ENCODE measurements at places on chromosomes 11 and 22.
A peak's percentile ranks its signal among the peaks of the same experiment; 100 is the strongest.

- no peak for DNase-seq
Observed at GRCh38 chr22:19788661-19789225, 28.2 kb downstream of the TBX1 start.

GRCh38 chr22:26889802-26890201 is 232.4 kb downstream of the MIAT start:
- DNase-seq, result no peak

- no peak for DNase-seq
Observed at GRCh38 chr11:61609000-61609979, 28.4 kb upstream of the SYT7 start.

GRCh38 chr11:75182664-75183063 is 31.8 kb downstream of the SLCO2B1 start:
- DNase-seq, result no peak

- DNase-seq, result no peak
Observed at GRCh38 chr11:118547132-118547531, 16.1 kb downstream of the TMEM25 start.

- no peak for DNase-seq
Observed at GRCh38 chr11:29432719-29433325, 584.0 kb downstream of the KCNA4 start.

- no peak for DNase-seq
Observed at GRCh38 chr11:5277807-5278382, 8.2 kb upstream of the HBE1 start.

DNA sequence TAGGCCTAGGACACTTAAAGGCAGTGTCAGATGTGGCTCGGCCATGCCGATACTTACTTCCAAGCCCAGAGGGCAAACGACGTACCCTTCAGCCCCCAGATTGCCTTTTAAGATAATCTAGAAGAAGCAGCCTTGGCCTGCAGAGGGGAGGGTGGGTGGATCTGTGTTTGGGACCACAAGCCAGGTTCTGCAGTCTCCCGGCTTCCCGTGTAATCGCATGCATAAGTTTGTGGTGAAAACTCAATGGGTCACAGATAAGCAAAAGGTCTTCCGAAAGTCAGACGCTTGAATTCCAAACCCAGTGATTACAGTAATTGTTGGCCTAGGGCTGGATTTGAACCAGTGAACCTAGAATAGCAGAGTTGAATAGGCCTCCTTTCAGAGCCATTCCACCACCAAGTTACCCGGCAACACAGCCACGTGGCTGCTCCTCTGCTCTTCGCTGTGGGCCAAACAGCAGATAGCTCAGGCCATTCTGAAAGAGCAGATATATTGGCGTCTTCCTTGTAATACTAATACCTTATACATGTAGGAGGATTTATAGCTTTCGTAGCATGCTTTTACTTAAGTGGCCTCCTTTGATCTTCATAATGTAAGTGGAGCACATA is 170.8 kb upstream of the CADM1 start:
- DNase-seq, result no peak

- DNase-seq, result no peak
Observed at GRCh38 chr11:122168218-122168617, 52.2 kb upstream of the BLID start.

DNA sequence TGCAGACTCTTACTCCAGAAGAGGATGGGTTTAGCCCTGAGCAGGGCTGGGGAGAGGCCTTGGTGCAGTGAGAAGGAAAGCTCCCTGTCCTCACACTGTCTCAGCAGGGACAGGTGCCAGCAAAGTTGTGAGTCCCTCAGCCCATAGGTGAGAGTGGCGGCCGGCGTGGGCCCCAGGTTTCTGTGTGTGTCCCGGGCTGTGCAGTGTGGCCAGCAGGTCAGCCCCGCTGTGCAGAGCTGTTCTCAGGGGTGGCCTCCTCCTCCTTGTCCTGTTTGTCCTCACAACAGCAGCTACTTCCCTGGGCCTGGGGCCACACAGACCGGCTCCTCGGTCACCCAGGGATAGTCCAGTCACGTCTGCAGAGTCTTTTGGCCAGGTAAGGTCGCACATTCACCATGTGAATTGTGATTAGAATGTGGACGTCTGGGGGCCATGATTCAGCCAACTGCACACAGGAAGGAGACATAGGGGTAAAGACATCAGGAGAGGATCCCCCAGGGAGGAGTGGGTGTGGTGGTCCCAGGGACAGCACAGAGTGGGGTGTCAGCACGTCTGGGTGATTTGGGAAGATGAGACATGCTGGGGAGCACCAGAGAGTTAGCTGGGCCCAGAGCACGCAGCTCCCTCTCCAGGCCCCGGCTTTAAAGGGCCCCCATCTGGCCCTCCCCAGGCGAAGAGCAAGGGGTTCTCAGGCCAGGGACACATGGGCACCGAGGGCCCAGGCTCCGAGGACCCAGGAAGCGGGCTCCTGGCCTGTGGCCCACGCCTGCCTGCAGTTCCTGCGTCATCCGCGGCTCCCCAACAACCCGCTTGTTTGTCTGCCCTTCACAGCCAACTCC is 81.6 kb downstream of the MYEOV start:
- no peak for DNase-seq

DNA sequence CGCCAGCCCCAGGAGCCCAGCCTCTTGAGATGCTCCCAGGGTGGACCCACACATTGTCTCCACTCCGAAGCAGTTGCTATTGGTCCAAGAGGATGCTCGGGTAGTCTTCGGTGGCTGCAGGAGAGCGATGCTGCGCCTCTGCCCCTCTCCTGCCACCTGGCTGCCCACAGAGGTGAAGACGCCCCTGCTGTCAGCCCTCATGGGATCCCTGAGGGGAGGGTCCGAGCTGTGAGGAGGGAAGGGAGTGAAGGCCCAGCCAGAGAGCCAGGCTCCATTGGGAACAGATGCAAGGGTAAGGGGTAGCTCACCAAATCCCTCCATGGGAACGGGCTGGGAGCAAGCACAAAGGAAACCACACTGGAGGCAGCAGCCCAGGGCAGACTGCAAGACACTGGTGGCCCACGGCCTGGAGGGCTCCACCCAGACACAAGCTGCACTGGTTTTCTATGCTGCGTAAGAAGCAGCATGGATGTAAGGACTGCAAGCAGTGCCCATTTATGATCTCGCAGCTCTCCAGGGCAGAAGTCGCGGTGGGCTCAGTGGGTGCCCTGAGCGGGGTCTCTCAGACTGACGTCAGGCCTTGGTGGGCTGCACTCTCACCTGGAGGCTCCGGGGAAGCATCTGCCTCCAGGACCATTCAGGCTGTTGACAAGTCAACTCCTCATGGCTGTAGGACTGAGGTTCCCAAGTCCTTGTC is 15.7 kb downstream of the TSPAN32 start:
- no peak for DNase-seq

DNA sequence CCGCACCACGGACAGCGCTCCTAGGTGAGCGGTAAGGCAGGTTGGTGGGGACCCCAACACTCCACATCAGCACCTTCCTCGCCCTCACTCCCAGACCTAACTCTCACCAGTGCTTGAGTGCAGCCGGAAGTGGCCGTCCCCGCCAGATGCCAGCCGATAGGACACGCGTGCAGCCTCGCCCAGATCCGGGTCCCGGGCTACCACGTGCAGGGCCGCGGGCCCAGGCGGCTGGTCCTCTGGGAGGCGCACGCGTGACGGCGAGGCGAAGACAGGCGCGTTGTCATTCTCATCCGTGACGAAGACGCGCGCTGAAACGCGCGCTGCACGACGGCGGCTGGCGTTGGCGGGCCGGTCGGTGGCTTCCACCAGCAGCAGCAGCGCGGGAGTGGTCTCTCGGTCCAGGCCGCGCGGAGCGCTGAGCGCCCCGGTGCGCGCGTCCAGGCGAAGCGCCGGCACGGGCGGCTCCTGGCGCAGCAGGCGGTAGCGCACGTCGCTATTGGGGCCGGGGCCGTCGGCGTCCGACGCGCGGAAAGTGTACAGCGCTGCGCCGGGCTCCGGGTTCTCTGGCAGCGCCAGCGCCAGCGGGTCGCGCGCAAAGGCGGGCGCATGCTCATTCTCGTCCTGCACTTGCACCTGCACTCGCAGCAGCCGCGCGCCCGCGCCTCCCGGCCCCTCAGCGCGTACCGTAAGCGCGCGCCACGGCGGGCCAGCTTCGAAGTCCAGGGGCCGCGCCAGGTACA is 10.8 kb upstream of the TPP1 start:
- DNase-seq, result no peak

- no peak for DNase-seq
Observed at GRCh38 chr11:130498181-130498580, 49.7 kb downstream of the ADAMTS15 start.

DNA sequence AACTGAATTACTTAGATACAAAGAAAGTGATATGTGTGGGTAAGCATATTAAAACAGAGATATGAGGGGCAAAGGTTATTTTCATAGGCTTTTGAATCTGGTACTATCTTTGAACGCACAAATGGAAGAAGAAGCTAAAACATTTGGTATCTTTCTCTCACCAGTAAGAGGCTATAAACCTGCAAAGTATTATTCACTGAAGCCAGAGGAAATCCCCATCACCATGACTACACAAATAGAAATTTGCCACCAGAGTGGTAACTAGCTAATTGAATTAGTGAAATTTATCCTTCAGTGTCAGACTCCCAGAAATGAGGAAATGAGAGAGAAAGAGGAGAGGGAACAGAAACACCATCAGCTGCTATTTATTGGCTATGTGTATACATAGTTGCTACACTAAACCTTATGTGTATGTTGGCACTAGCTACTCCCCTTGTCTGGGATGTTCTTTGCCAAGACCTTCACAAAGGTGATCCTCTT is 503.4 kb downstream of the DLG2 start:
- peak; percentile 64 for DNase-seq

- no peak for DNase-seq
Observed at GRCh38 chr22:50671641-50672040, 982 bp upstream of the SHANK3 start.

GRCh38 chr22:37457093-37457893 is 28.9 kb downstream of the MFNG start:
- peak; percentile 84 for DNase-seq

- no peak for DNase-seq
Observed at GRCh38 chr22:44276041-44276440, 36.7 kb downstream of the SHISAL1 start.

GRCh38 chr22:42717197-42717928 is 3.3 kb downstream of the A4GALT start:
- no peak for DNase-seq

- no peak for DNase-seq
Observed at GRCh38 chr11:36818410-36818809, 220.4 kb upstream of the RAG2 start.

DNA sequence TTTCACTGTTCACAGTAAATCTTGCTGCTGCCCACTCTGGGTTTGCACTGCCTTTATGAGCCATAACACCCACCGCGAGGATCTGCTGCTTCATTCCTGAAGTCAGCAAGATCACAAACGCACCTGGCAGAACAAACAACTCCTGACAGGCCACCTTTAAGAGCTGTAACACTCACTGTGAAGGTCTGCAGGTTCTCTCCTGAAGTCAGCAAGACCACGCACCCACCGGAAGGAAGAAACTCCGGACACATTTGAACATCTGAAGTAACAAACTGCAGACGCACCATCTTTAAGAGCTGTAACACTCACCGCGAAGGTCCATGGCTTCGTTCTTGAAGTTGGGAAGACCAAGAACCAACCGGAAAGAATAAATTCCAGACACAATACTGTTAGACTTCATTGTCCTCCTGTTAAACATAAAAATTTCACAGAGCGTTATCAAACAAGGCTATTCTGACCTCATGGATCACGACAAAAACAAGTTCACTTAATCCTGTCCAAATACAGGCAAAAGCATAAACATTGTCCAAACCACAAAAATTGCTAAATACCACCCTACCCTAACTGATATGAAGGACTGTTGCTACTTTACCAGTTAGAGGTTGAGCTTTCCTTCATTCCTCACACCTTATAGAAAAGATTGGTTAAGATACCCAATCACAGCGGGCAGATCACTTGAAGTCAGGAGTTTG is 3.0 kb upstream of the CCDC117 start:
- DNase-seq, result no peak

DNA sequence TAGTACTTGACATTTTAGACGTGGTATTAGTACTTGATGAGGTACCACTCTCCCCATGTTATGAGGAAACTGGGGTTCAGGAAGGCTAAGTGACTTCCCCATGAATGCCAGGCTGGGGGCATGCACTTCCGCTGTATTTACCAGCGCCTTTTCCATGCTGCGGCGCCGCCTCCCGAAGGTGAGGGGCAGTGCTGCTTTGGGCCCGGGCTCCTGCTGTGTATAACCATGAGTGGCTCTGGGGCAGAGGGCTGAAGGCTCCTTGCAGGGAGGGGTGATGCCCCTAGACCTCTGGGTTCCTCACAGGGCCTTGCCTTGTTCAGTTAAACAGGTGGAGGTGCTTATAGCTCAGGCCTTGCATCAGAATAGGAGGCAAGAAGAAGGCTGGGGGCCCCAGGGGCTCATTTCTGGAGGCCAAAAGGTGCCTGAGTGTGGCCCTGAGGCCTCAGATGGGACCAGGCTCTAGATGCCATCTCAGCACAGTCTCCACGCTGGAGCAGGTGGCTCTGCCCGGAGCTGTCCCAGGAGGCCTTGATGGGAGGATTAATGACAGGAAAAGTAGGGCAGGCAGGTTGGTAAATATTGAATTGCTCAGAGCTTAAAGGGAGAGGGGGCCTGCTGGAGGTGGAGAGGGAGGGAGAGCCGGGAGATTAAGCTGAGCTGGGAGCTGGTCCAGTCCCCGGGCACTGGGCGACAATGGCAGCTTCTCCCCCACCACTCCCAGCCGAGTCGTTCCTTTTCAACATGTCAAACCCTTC is 129.6 kb downstream of the CEP164 start:
- DNase-seq, result no peak

- no peak for DNase-seq
Observed at GRCh38 chr11:126544108-126545056, 188.9 kb downstream of the ST3GAL4 start.

DNA sequence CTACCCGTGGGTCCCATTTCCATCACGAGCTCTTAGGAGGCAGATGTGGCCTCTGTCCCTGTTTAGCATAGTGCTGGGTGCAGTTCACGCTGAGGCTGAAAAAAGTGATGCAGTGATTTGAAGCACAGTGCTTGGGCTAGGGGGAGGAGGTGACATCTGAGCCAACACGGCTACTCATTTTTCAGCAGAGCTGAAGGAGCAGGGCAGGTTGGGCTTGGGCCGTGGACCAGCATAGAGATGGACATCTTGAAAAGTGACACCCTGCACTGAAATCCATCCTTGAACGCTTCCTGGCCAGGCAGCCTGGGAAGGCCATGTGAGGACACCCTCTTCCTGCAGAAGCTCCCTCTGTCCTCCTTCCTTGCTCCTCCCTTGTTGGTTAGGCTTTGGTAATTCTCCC is 66.4 kb downstream of the ADAMTS15 start:
- DNase-seq, result no peak

GRCh38 chr11:106642331-106642730 is 375.9 kb downstream of the GUCY1A2 start:
- no peak for DNase-seq
